ENCODE measurements at places on chromosomes 7 and 10.

DNA sequence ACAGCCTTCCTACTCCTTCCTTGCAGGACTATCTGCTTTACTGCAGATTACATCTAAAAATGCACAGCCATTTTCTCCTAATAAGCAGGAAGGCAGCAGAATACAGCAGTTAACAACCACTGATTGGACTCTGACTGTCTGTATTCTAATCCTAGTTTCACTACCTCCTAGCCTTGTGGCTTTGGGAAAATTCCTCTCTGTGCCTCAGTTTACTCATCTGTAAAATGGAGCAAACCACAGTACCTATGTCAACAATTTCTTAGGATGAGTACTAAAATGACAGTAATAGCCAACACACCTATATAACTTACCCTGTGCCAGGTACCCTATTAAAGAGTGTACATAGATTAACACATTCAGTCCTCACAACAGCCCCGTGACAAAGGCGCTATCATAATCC lies 89.5 kb downstream of the ELMO1 start:
- no peak for DNase-seq

- no peak for DNase-seq
Observed at GRCh38 chr10:29387269-29387668, 98.4 kb downstream of the LYZL1 start.

DNA sequence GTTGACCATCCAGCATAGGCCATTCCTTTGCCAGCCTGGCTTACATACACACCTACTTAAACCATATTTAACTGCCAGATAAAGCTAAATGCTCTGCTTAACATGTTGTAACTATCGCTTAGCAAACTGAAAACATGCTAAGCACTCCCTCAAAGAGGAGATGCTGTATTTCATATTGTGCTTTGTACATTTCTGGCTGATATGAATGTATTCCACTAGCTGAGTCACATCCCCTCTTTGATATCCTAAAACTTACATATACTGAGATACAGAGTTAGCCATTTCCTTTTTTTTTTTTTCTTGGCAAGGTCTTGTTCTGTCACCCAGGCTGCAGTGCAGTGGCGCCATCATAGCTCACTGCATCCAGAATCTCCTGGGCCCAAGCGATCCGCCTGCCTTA lies 99.4 kb downstream of the TPST1 start:
- no peak for DNase-seq

GRCh38 chr7:43619213-43620012 lies 36.5 kb downstream of the STK17A start:
- no peak for DNase-seq

GRCh38 chr10:78914502-78915189 lies 154.1 kb upstream of the ZMIZ1 start:
- no peak for DNase-seq

GRCh38 chr10:72082856-72083789 lies 5.2 kb downstream of the SPOCK2 start:
- DNase-seq, result no peak

GRCh38 chr7:79453558-79454360 lies at the start of gene MAGI2:
MAGI2 (minus strand) TSS chr7:79453667; CDS start chr7:79453320, 347 bp downstream.
- no peak for DNase-seq

GRCh38 chr7:27263781-27264180 lies 21.2 kb downstream of the EVX1 start:
- DNase-seq, result no peak

- DNase-seq, result no peak
Observed at GRCh38 chr7:99729486-99730237, 5.3 kb downstream of the CYP3A7 start.

DNA sequence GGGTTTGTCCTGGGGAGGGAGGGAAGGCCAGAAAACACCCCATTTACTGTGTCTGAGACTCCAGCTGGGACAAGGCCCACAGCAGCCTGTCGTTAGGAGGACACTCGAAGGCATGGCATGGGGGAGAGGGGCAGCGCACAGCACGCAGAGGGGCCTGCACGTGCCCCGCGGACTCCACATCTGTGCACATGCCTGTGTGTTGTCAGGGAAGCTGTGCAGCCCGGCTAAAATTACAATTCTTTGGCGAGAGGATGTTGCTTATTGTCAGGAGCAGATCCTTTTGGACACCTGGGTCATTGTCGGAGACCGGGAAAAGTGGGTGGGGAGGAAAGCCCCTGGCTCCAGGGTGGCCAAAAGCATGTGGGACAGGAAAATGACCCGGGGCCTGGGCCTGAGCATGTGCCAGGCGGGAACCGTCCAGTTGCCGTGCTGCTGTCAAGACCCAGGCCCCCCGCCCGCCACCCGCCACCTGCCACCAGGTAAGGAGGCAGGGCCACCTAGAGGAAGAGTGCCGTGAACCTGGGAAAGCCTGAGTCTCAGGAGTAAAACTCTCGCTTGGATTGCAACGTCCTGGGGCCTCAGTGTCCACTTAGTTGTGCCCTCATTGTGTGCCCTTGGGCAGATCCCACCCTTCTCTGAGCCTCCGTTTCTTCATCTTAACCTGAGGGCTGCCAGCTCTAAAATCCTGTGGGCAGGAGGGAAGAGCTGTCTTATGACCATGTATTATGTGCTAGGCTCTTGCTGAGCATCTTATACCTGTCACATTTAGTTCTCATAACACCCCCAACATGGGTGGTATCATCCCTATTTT lies 7.2 kb downstream of the VSIR start:
- no peak for DNase-seq

GRCh38 chr10:375815-376505 lies 240.7 kb downstream of the ZMYND11 start:
- DNase-seq, result no peak

GRCh38 chr7:18018296-18019215 lies 9.1 kb downstream of the PRPS1L1 start:
- no peak for DNase-seq

DNA sequence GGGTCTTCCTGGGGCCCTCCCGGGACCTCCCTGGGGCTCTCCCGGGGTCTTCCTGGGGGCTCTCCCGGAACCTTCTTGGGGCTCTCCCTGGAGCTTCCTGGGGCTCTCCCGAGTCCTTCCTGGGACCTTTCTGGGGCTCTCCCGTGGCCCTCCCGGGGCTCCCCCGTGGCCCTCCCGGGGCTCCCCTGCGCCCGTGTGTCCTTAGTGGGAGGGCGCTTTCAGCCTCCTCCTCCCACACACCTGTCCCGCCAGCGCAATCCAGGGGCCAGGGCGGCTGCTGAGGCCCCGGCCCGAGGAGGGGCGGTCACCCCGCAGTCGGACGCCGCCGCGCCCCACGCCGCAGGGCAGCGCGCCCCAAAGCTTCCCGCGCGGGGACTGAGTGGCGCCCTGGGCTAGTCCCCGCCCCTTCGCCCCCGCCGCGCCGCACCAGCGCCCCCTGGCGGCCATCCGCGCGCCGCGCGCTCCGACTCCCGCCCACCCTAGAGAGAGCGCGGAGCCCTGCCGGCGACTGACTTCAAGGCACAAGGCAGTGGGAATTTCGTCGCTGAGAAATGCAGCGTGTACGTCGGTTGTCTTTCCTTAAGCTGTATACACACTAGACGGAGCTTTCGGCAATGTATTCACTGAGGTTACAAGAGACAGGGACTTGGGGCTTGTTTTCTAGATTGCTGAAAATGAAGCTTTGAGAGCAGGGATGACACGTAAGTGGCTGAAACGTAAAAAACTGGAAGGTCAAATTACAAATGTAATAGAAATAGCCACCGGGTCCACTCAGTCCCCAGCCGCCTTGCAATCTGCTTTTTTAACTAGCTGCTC lies 47.1 kb downstream of the INSIG1 start:
- peak; percentile 72 for DNase-seq

GRCh38 chr10:24205821-24206220 lies 3.1 kb upstream of the KIAA1217 start:
- DNase-seq, result no peak

GRCh38 chr7:64886956-64887545 lies 16.0 kb upstream of the ZNF273 start:
- no peak for DNase-seq

DNA sequence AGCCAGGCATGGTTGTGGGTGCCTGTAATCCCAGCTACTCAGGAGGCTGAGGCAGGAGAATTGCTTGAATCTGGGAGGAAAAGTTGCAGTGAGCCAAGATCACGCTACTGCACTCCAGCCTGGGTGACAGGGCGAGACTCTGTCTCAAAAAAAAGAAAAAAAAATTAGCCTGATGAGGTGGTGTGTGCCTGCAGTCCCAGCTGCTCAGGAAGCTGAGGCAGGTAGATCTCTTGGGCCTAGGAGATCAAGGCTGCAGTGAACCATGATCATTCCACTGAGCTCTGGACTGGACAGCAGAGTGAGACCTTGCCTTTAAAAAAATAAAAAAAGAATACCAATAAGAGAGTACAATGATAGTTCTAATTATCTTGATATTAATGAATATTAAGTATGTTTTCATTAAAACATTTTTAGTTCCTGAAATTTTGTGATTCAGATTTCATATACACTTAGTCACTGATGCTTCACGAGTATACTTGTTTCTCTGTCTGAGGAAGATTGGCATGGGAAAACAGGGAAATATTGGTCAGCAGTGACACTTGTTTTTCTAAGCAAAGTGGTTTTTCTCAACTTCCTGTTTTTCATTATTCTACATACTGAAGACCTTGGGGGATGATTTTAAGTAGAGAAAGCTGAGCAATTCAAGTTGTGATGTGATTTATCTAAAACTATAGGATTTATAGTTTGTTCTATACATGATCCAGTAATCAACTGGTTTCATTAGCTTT lies 76.8 kb downstream of the ADK start:
- DNase-seq, result no peak

DNA sequence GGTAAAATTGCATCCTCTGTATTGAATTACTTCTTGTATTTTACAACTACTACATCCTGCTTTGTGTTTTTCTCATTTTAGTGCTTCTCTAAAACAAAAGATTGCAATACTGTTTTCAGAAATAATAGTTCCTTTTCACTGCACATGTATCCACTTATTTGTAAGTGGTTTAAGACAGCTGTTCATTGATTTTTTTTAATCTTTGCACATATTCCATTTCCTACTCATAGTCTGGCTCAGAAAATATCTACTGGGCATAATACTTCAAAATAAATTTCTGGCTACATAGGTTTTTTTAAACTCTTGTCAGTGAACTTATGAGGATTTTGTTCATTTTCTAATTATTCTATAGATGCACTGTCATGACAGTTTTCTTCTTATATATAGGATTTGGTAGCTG lies 54.8 kb downstream of the SND1 start:
- no peak for DNase-seq

DNA sequence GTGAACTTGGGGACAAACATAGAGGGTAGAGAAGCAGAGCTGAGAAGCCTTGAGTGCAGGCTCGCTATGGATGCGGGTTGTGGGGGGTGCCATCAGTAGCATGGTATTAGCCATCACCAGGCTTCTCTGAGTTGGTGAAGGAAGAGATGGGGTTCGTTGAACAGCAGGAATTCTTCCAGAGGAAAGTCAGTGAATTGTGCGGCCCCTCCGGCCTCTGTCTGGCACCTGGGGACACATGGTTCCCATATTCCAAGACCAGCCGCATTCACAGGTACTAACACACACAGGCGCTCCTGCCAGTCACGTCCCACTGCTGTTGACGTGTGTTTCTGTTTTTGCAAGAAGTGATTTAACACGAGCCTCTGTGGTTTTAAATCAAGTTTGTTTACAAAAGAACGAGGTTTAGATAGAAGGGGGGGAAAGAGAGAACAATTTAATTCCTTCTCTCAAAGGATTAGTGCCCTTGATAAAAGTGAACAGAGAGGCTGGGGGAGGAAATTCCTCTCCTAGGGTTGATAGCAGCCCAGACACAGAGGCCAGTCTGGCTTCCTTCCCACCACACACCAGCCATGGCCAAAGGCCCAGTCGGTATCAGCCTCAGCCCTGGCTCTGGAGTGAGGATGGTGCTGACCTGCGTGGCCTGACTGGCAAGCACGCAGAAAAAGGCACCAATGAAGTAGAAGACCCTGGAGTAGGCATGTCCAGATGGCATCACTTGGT lies 252.6 kb upstream of the IGFBP3 start:
- DNase-seq, result no peak

GRCh38 chr7:36606976-36607720 lies 117.1 kb downstream of the AOAH start:
- DNase-seq, result no peak

GRCh38 chr10:91796331-91797047 lies 1.7 kb upstream of the TNKS2 start:
- no peak for DNase-seq

DNA sequence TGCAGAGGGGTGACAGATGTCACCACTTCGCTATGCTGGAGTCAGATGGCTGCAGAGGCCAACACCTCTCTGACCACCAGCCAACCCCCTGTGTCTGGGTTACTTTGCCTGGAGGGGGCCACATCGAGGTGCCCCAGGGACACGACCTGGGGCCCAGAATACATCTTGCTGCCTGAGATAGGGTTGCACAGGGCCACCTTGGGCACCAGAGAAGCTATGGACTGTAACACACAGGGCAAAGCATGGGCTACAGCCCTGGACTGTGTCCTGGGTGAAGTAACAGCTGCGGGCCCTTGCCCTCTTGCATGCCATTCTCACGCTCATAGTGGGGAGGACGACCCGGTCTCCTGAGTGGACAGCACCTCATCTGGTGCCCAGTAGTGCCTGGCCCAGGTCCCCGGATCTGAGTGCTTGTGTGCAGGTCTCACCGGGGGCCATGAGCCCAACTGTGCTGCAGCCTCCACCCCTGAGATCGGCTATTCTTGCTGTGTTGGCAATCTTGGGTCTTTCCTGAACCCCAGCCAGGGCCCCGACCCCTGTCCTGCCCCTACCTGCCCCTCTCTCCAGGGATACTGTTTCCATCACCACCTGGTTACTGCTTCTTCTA lies 115.2 kb upstream of the GDF10 start:
- no peak for DNase-seq

GRCh38 chr7:116934580-116934979 lies 18.7 kb upstream of the ST7 start:
- DNase-seq, result no peak

DNA sequence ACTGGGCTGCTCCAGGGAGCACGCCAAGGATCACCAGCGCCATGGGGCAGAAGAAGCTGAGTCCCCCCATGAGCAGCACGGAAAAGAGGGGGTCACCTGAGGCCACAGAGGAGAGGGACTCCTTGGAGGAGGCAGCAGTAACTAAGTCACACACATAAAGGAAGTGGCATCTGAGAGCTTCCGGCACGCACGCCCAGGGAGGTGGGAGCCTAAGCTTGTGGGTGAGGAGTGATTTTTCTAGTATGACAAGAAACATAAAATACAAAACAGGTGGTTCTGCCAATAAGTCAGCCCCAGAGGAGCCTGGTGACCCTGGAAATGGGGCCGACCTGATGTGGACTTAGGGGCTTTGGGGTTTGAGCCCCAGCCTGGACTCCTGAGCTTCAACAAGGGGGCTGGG lies 60.8 kb downstream of the CARD11 start:
- no peak for DNase-seq

- DNase-seq, result no peak
Observed at GRCh38 chr7:131103997-131104396, 223.7 kb upstream of the MKLN1 start.

GRCh38 chr10:2618690-2619089 lies 448.7 kb upstream of the PFKP start:
- no peak for DNase-seq

GRCh38 chr10:22779331-22780019 lies 65.1 kb upstream of the PIP4K2A start:
- no peak for DNase-seq

Measured in 8988T (cell line).